ENCODE measurements at places on chromosomes 5 and 9. TPM values are rescaled to one million over a fixed set of nuclear protein-coding genes. Genes with fewer than 3 reads are reported as not detected.

DNA sequence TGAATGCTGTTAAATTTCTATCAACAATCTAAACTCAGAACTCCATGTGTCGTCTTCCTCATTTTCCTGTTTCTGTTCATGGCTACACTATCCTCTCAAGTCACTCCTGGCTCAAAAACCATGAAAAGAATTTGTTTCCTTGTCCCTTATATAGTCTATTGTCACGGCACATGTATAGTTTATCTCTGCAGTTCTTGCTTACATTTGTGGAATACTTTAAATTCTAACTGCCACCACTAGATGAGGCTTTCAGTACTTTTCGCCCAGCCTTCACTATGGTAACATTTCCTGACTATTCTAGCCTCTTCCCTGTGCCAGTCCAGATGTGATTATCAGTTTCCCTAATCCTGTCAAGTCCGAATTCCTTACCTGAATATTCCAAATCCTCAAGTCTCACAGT, 34.6 kb downstream of the PKD2L2 start:
- DNase-seq = peak; percentile 16

- no peak for DNase-seq
Measured at GRCh38 chr9:118364266-118365106, 660.3 kb downstream of the TLR4 start.

GRCh38 chr5:36355516-36355915, 53.8 kb upstream of the RANBP3L start:
- no peak for DNase-seq

DNA sequence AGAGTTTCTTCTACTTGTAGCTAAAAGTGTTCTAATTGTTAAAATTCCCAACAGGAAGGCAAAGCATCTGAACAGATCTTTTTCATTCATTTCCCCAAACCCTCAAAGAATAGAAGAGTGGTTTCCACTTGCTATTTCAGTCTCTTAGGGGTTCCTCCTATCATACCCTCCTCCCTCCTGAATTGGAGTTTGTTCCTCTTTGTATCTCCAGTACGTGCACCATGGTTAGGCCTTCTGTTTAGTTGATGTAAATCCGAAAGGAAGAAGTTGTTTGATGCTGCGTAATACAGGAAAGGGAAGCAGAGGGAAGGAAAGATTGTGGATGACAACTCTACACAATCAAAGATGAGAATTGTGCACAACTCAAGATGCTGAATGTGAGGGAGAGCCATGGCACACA, 303.6 kb downstream of the PIK3R1 start:
- no peak for DNase-seq

DNA sequence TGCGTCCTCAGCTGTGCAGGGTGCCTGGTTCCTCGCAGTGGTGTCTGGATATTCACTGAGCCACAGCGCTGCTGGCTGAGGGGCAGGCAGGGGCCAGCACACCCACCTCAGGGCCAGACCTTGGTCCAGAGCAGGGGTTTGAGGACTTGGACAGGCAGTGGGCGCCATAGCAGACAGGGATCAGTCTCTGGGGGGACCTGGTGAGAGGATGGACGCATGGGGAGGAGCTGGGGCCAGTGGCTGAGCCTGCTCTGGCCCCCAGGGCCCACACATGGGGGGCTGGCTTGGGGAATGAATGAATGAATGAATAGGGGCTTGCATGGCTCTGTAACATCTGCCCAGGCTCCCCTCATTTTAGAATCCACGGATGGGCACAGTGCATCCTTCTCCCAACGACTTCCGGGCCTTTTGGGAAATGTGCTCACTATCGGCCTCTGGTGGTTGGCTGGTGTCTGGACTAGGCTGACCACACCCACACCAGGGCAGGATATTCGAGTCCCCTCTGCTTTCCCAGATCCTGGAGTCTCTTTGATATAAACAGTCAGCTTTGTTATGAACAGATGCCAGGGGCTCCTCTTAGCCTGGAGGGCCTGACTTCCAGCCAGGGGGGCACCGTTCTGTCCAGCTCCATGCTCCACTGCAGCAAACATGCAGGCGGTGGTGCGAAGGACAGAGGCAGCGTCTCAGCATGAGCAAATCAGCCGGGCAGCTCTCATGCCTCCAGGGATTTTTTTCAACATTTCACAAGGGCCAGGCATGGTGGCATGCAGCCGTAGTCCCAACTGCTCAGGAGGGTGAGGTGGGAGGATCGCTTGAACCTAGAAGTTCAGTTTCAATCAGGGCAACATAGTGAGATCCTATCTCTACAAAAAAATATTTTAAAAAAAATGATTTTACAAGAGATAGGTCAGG, 62.6 kb downstream of the NEK6 start:
- DNase-seq = peak; percentile 66

DNA sequence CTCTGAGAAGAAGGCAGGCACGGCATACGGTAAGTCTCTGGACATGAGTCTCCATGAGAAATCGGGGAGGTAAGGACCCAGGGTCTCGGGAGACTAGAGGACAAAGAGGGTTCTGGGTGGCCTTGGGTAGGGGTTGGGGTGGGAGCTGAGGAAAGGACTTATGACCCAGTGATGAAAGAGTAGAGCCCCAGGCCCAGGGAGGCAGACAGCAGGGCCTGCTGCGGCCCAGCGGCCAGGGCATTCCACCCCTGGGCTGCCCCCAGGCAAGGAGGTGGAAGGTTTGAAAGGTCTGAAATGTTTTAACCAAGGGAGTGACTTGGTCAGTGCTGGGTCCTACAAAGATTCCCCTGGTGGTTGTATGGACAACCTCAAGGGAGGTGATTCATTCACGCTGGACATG, 89.1 kb downstream of the CRB2 start:
- no peak for DNase-seq

- DNase-seq = no peak
Measured at GRCh38 chr9:17536027-17536426, 42.8 kb upstream of the SH3GL2 start.

DNA sequence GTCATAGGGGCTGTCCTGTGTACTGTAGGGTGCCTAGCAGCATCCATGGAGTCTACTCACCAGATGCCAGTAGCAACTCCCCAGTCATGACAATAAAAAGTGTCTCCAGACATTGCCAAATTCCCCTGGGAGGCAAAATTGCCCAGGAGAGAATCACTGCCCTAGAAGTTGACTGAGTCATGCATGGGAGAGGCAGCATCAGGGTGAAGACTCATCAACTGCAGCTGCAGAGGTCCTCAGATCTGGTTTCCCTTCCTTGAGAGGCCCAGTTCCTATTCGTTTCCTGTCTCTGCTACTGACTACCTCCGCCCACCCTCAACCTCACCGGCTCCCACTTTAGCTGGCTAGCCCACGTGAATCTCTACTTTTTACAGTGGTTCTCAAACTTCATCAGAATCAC, 88.6 kb upstream of the AGXT2 start:
- peak; percentile 61 for DNase-seq

The SKIC3 gene
- total RNA-seq = 31.0 TPM

The RAI14 gene
- 11.6 TPM for total RNA-seq
